C1 segment of cervical spinal cord (tissue), 14 donors: ENCODE measurements at places on chromosomes 2 and 18.

DNA sequence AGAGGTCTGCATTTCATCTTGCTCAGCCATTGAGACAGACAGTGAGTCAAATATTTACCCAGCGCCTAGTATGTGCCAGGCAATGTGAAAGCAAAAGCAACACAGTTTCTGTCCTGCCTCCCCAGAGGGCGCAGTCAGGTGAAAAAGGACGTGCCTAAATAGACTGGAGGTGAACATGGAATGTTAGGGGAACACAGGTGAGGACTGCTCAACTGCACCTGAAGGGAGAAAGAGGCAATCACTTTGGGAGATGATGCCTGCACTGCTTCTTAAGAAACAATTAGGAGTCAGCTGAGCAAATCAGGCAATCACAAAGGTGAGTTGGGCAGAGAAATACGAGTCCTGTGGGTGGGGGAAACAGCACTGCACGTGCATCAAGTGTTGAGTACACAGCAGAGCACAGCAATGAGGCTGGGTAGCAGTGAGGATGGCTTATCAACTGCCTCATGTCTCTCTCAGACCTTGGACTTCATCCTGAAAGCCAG lies 218.3 kb upstream of the SMAD7 start:
- DNase-seq, result peak; percentile 15

DNA sequence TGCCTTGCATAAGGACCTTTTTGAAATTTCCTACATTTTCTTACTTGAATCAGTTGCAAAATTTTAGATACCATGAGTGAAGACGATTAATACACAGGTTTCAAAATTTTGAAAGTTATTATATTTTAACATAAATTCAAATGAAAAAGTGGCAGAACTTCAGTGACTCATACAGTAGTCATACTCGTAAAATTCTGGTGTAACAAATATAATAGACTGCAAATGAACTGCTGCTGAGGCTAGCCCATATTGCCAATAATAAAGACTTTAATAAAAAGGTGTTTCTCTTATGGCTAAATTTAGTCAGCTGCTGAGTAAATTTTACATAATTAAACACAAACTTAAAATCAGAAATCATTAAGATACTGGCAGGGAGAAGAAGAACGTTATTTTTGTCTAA lies 36.9 kb downstream of the MSH6 start:
- DNase-seq, result no peak

DNA sequence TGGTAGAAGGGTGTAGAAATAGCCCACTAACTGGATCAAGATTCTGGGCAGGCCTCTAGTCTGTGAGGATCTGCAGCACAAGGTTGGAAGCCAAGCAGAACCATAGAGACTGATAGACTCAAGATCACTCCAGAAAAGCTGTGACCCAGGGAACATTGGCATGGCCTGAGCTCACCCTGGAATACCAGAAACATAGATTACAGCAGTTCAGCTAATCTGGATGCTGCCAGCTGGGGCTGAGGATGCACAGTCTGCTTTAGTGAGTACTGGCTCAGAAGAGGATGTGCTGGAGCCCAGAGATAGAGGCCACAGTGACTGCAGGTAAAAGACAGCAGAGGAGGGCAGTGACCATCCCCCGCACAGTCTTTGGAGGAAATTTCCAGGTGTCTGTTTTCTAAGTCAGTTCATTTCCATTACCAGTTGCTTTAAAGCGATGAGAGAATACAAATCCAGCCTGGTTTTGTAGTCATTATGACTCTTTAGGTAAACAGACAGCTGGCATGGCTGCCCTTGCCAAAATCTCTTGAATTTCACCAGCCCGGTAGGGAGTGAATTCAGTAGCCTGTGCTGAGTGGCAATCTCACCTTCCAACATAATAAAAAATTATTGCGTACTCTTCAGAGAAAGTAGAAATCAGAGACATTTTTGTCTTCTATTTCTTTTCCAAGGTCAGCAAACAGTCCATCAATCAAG lies 119.2 kb downstream of the ANTXR1 start:
- no peak for DNase-seq

GRCh38 chr18:10475276-10475653 lies 20.8 kb downstream of the APCDD1 start:
- no peak for DNase-seq

DNA sequence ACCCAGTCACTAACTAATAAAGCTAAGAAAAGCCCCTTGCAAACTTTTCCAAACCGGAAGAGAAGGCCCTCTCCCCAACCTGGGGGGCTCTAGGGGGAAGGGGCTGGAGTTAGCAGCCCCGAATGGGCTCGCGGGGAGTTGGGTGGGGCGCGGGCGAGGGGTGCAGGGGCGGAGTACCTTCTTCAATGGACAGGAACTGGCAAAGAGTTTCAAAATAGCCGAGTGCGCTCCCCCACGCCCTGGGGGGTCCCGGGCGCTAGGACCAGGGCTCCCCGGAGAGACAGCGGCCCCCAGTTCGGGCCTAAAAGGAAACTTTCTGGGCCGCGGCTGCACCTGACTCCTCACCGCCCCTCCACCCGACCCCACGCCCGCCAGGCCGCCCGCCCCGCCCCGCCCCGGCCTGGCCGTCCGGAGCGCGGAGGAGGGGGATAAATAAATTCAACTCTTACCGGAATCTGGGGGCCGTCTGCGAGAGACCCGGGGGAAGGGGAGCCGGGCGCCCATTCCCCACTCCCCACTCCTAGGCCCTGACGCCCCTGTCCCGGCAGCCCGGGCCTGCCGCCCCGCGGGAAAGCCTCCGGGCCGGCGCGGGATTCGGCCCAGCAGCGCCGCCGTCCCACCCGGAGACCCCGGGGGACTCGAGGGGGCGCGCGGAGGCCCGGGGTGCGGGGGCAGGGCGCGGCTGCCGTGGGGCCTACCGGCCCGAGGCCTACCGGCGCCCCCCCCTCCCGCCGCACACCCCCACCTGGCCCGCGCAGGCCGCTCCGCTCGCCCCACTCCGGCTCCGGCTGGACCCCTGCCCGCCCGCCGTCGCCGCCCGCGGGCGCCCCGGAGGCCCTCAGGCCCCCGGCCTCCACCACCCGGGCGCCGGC lies 868 bp downstream of the INO80D start:
- DNase-seq, result peak; percentile 56
